ENCODE measurements at places on chromosomes 1 and 21.

- no peak for DNase-seq
Observed at GRCh38 chr21:26195708-26196107, 25.1 kb upstream of the APP start.

- DNase-seq: no peak
Observed at GRCh38 chr21:36456729-36457414, 23.1 kb downstream of the CLDN14 start.

DNA sequence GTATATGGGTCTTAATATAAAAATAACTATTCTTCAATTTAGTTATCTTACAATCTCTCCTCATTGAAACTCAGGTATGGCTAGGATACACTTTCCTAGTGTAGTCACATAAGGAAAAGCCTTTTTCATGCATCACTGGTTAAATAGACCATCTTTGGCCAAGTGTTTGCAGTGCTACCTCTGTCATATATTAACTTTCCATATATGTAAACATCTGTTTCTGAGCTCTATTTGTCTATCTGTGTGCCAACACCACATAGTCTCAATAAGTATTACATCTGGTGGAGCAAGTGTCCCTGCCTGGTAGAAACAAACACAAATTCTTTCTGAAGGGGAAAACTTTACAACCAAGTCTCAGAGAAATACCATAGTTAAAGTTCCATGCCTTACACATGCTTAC lies 134.6 kb downstream of the TSEN15 start:
- no peak for DNase-seq

DNA sequence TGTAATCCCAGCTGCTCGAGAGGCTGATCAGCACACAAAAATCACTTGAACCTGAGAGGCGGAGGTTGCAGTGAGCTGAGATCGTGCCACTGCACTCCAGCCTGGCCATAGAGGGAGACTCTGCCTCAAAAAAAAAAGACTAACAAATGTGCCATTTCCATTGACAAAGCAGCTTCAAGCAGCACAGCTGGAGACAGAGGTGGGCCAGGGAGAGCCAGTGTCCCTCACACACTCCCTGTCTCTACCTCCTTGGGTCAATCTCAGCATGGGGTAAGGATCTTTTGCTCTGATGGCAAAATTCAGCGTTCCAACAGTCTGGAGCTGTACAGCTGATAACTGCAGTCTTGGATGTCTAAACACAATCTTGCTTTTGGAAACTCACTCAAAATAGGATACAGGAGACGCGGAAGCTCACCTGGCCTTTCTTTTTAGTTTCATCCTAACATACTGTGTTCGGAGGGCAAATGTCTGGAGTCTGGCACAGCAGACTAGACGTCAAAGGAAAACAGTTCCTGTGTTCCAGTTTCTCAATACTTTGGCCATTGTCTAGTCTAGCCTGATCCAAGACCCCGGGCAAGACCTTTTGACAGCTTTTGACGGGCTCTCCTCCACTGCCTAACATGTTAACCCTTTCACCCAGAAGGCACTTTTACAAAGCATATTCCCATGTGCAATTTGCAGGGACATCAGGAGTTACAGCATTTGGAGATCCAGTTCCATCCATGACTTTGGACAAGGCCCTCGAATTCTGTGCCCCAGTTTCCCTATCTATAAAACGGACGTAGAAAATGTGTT lies 2.9 kb downstream of the RCC2 start:
- no peak for DNase-seq

DNA sequence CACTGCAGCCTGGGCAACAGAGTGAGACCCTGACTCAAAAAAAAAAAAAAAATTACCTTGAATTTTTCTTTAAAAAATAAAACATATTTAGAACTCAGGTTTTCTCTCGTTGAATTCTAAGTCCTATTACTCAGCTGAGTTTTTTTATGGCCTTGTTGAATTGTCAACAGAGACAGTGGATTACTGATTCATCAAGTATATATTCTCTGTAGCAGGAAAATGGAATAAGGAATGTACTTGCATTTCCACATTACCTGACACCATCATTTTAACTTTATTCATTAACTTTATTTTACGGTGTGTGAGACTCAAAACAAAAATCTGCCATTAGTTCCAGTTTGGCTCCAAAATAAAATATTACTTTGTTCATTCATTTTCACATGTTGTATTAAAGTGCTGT lies 53.8 kb upstream of the APP start:
- DNase-seq: no peak

DNA sequence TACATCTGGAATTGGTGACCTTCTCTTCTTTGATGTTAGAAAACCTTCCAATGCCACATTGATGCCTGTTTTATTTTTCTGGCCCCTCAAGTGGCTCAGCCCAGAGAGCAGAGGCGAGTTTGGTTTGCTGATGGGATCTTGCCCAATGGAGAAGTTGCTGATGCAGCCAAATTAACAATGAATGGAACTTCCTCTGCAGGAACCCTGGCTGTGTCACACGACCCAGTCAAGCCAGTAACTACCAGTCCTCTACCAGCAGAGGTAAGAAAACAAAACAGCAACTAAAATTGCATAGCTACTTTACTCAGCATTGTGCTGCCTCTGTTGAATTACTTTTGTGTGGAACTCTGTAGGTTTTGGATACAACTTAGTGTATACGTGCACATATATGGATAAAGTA lies 97.6 kb downstream of the CC2D1B start:
- DNase-seq: peak; percentile 31

DNA sequence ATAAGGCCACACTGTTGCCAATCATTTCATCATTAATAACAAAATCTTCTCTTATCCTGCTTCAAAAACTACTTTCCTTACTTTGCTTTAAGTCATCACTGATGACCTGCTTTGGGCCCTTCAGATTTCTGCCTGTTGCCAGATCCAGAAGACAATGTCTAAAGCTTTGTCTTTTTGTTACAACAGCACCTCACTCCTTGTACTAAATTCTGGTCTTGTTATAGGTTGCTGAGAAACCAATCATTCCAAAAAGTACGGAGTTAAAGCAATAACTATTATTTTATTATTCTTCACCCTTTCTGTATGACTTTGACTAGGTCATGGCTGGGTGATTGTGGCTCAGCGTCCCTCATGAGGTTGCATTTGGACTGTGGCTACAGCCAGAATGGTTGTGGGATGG lies 633.5 kb downstream of the PTPRU start:
- no peak for DNase-seq

DNA sequence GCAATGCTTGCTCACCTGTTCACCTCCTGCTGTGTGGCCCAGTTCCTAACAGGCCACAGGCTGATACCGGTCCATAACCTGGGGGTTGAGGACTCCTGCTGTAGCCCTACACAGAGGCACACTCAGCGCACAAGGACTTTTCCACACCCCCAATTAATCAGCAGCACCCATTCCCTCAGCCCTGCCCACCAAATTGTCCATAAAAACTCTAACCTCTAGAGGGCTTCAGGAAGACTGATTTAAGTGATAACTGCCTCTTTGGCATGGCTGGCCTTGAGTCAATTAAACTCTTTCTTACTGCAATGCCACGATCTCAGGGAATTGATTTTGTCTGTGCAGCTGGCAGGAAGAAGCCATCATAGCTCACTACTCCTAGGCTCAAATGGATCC lies 71.3 kb upstream of the MUTYH start:
- DNase-seq: no peak

- no peak for DNase-seq
Observed at GRCh38 chr1:20499718-20500117, 8.2 kb downstream of the MUL1 start.

- DNase-seq: no peak
Observed at GRCh38 chr21:34779860-34780259, 111.1 kb downstream of the CLIC6 start.

GRCh38 chr1:185111873-185112272 lies 44.9 kb downstream of the TRMT1L start:
- DNase-seq: no peak

DNA sequence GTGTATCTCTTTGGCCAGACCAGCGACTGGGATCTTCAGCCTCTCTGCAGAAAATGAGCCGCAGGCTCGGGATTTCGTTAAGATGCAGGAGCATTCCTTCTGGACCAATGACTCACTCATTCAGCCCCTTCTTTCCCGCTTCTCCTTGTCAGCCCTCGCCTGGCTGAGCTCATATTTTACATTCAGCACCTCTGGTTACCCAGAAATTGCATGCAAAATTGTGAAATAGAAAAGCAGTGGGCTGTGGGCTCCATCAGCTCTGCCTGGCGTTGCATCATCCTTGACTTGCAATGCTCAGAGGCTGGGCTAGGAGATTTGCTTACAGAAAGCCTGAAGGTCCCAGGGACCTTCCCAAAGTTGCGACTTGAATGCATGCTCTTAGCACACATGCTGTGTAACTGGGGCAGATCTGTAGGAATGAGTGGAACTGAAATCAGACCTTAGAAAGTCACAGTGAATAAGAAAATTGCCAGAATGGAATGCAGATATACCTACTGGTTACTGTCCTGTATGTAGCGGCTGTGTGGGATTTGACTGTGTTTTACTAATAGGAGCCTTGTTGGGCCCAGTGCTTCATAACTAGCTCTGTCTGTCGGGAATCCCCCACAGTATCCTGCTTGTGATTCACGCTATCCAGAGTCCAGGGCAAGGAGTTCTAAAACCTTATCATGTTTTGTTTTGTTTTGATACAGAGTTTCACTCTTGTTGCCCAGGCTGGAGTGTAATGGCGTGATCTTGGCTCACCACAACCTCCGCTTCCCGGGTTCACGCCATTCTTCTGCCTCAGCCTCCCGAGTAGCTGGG lies 444.8 kb downstream of the KIF26B start:
- peak; percentile 5 for DNase-seq

DNA sequence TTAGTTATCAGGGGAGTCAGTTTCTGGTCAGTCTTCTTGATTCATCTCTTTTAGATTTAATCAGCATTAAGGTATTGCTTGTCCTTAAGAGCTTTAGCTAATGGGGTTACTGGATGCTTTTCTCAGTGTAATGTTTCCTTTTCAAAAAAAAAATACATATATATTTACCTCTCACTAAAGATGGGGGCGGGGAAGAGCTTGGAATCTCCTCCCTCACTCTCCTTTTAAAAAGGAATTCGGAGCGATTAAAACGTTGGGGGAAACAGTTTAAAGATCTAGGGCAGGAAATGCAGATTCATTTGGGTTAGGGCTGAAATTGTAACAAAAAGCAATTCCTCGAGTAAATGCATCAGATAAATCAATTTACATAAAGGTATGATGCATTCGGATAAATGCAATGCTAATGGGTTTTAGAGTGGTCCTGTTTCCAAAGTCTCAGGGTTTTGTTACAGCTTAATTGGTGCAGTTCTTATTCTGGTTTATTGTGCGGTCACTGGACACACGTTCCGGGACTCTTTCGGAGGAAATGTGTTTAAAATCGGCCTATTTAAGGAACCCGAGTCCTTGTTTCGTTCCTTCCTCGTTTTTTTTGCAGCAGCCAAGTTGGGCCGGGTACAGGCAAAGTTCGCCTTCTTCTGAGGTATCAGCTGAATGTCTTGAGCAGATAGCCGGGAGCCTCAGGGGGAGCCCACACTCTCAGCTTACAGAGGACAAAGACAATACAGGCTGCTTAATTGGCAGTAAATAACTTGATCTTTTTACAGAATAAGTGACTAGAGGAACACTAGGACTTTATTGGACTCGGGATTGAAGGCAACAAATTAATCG lies 1.6 kb downstream of the LMO4 start:
- peak; percentile 67 for DNase-seq

GRCh38 chr1:110130113-110130591 lies 17.9 kb downstream of the UBL4B start:
- DNase-seq: no peak

DNA sequence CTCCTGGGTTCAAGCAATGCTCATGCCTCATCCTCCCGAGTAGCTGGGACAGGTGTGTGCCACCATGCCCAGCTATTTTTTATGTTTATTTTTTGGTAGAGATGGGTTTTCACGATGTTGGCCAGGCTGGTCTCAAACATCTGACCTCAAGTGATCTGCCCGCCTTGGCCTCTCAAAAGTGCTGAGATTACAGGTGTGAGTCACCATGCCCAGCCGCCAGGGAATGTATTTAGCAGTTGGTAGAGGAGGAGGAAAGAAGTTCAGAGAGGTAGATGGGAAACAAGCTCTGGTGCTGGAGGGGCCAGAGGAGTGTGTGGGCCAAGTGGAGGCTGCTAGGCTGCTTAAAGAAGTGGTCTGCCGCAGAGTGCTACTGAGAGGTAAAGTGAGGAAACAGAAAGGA lies 6.0 kb downstream of the DOP1B start:
- DNase-seq: no peak

DNA sequence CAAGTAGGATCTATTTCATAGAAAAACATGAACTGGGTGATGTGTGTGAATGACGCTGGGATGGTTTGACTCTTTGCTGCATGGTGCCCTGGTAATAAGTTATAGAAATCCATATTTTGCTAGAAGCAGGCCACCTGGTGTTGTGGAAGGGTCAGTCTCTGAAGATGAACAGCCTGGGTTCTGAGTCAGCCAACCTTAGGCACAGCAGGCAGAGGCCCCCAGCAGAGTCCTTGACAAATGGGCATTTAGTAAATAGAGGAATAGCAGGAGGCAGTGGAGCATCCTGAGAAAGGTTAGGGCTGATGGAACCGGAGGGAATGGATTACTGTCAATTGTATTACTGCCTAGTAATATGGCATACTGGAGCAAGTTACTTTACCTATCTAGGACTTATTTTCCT lies 20.9 kb downstream of the FGGY start:
- DNase-seq: no peak

DNA sequence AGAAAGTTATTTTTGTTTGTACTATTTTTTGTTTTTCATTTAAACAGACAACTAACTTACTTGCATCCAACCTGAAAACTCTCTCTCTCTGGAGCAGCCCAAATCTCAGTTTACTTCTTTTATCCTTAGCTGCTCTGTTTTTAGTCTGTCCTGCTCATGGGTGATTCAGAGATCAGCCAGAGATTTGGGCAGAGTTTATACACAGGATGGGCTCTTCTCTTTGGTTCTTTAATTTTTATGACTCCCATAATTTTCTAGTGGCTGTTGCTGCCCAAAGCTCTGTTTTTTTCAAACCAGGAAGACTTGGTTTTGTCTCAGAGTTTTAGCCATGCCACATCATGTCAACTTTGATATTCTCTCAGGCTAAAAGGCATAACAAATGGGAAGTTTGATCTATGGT lies 86.8 kb upstream of the CD55 start:
- DNase-seq: no peak
